Stimulated activated CD4-positive, alpha-beta T cell treated with anti-CD3 and anti-CD28 coated beads, Interleukin-15, amount 100 ng/mL, for 1 hour (primary cell): ENCODE measurements at places on chromosomes 2 and 18.

GRCh38 chr2:96116424-96116878 is at the start of gene ADRA2B:
ADRA2B (minus strand) TSS chr2:96116571; CDS start chr2:96116149, 422 bp downstream.
- peak; percentile 75 for DNase-seq

DNA sequence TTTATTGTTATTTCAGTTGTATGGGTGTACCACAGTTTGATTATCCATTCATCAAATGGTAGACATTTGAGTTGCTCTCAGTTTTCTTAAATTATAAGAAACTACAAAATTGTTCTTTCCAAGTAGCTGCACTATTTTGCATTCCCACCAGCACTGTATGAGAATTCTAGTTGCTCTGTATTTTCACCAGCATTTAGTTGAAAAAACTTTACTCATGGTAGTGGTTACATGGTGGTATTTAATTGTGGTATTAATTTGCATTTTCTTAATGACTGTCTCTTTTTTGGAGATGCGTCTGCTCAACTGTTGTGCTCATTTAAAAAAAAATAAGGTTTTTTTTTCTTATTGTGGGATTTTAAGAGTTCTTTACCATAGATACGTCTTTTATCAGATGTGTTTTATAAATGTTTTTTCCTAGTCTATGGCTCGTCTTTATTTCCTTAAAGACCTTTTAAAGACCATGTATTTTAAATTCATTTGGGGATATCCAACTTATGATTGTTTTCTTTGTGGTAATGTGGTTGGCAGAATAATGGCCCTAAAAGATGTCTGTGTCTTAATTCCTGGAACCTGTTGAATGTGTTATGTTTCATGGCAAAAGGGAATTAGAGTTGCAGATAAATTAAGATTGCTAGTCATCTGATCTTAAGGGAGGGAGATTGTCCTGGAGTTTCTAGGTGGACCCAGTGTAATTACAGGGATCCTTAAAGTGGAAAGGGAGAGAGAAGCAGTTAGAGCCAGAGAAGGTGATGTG is 37.4 kb downstream of the UBE2F start:
- DNase-seq = no peak

DNA sequence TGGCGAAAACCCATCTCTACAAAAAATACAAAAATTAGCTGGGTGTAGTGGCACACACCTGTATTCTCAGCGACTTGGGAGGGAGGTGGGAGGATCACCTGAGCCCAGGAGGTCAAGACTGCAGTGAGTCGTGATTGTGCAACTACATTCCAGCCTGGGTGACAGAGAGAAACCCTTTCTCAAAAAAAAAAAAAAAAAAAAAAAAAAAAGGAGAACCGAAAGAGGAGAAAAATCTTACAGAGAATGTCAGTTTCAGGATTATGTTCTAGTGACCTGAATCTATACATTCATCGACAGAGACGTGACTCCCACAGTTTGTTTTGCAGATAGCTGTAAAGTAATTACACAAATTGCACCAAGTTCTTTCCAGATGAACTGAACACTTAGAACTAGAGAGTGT is 187.8 kb downstream of the FTCDNL1 start:
- DNase-seq = no peak

DNA sequence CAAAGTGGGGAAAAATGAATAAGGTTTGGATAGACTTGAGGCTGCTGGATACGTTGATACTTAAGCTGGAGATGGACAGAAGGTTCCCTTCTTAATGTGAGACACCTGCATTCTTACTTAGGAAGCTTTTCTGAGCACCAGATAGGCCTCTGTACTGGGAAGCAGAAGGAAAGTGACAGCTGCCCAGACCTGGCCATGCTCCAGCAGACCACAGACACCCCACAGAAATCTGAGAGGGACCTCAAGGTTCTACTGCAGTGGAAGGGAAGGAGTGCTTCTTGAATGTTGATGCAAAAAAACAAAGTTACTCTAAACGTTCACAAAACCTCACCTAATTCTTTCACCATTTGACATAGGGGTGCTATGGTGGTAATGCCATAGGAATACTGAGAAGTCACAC is 642.1 kb upstream of the ID2 start:
- DNase-seq = no peak

- no peak for DNase-seq
These were observed 565.3 kb upstream of the ZNF804A start for GRCh38 chr2:184032983-184033382.

DNA sequence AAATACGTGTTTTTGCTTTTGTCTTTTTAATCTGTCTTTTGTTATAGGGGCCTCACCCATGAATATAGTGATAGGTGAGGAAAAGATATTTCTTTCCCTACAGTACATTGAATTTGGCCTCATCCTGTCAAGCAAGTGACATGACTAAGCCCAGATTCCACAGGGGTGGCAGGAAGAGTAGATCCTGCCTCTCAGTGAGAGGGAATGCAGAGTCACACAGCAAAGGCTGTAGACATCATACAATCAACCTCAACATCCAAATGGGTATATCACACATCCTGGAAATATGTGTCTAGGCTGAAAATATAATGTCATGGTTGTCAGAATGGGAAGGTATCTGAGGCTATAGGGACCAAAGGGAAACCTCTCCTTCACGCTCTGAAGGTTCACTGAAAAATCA is 269.6 kb downstream of the CDH20 start:
- no peak for DNase-seq

GRCh38 chr18:54825601-54826344 is 2.5 kb upstream of the RAB27B start:
- no peak for DNase-seq

- DNase-seq = no peak
These were observed 104.4 kb upstream of the SMAD2 start for GRCh38 chr18:48034651-48035555.

DNA sequence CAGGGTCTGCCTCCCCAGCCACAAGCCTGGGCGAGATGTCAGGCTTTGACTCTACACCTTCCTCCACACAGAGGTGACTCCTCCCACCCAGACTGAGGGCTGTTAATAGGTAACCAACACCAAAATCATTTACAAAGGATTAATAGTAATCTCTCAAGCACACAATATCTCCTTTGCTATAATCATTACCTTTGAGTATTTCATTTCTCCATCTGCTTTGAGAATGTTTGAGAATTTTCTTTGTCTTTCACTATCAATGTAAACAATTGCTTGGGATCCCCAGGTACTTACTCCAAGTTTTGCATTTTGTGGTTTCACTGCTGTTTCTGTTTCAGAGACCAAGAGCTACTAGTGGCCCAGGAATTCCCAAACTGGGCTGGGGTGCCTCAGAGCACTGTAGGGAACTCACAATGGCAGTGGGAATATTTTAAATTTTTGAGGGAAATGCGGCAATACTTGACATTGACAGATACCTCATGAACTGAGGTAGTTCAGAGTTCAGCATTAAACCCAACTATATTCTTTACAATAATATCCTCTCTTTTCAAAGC is 166.4 kb upstream of the MGAT5 start:
- DNase-seq = no peak
